ENCODE measurements at places on chromosomes 7 and 10.

DNA sequence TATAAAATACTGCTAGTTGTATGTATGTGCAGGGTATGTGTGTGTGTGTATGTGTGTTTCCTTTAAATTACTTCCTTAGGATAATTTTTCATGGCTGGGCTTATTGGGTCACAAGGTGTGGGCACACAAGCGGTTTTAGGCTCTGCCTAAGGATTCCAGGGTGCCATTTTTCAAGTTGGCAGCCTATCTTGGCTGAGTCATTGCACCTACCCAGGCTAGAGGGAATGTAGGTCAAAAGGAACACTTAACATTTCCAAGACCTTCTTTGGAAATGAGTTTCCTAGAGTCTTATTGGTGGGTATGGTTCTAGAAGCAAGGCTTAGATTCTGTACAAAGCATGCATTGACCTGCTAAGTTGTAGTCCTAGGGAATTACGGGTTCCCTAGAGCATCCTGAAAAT lies 642.1 kb downstream of the LRMDA start:
- H3K27me3 ChIP-seq = no peaks in the 10 kb centered on the region
- H3K4me3 ChIP-seq = no peak overlapping the region
- no peak overlapping the region for H3K27ac ChIP-seq
- no peaks in the 10 kb centered on the region for H3K4me1 ChIP-seq

GRCh38 chr10:89332123-89332633 lies 4.4 kb downstream of the IFIT3 start:
- H3K4me3 ChIP-seq = no peak overlapping the region
- H3K36me3 ChIP-seq = no peaks in the 10 kb centered on the region
- H3K4me1 ChIP-seq = peaks cover 36% of the 10 kb centered on the region
- DNase-seq = no peak
- no peaks in the 10 kb centered on the region for H3K27me3 ChIP-seq
- peak overlapping the region; percentile 43 for H3K27ac ChIP-seq

GRCh38 chr10:75191821-75192568 lies 18.6 kb upstream of the VDAC2 start:
- no peak overlapping the region for H3K4me3 ChIP-seq
- peaks cover 5% of the 10 kb centered on the region for H3K4me1 ChIP-seq
- H3K27ac ChIP-seq = peak overlapping the region; percentile 60
- H3K36me3 ChIP-seq = no peaks in the 10 kb centered on the region
- no peak for DNase-seq

DNA sequence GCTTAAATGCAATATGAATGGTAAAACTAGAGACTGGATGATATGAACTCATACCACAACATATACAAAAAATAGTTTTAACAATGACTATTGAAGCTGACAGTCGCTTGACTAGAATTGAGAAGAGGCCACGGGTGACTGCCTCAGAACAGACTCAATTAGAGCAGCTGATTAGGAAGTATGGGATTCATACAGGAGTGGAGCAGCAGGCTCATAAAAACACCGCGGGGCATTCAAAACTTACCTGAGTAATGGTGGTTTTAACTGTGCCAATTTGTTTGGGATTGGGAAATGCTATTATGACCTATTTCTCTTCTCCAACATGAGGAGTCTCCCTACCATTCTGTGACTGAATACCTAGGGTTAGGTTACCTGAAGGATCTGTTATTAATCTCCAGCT lies 2.1 kb downstream of the CADPS2 start:
- DNase-seq = no peak
- H3K27me3 ChIP-seq = peaks cover 35% of the 10 kb centered on the region
- H3K4me1 ChIP-seq = peaks cover 46% of the 10 kb centered on the region
- peak overlapping the region; percentile 78 for H3K4me3 ChIP-seq
- no peak overlapping the region for H3K27ac ChIP-seq

DNA sequence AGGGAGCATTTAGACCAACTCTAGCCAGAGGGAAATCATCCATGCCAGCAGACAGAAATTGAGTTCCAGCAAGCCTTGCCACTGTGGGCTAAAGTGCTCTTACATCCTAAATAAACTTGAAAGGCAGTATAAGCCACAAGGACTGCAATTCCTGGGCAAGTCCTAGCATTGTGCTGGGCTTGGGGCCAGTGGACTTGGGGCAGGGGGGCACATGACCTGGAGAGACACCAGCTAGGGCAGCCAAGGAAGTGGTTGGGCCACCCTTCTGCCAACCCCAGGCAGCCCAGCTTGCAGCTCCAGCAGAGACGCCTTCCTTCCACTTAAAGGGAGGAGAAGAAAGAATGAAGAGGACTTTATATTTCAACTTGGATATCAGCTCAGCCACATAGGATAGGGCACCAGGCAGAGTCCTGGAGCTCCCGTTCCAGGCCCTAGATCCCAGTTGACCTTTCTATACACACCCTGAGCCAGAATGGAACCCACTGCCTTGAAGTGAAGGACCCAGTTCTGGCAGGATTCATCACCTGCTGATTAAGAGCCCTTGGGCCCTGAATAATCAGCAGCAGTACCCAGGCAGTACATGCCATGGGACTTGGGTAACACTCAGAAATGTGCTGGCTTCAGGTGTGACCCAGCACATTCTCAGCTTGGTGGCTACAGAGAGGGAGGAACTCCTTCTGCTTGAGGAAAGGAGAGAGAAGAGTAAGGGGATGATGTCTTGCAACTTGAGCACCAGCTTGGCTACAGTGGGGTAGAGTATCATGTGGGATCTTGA lies 153.0 kb downstream of the GNAI1 start:
- DNase-seq = no peak
- H3K4me1 ChIP-seq = no peaks in the 10 kb centered on the region
- H3K4me3 ChIP-seq = no peak overlapping the region
- H3K36me3 ChIP-seq = no peaks in the 10 kb centered on the region

DNA sequence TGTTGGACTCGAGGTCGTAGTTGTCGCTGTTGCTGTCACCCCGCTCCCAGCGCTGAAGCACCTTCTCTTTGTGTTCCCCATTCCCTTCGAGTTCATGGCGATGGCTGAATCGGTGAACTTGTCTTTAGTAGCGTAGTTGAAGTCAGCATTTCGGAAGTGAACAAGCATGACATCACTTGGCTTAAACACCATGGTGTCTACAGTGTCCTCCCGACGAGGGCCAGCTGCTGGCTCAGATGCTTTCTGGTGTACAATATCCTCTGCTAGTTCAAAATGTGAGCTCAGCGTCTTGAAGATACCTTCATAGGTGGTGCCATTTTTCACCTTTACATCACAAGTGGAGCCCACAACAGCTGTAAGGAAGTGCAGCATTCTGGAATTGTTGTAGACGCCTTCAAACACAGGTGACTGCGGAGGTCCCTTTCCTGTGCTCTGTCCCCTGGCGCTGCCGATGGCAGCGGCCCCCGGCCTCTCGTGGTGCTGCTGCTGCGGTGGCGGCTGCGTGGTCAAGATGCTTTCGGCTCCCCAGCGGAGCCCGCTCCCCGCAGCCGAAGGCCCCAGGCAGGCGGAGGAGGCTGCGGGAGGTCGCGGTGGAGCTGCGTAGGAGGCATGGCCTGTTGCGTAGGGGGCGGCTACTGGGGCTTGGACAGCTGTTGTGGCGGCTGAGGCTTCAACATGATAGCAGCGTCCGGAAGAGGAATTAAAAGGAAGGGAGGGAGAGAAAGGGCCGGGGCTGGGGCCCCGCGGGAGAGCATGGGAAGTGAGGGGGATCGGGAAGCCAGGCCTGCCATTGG lies 59.3 kb downstream of the ANKMY2 start:
- H3K4me3 ChIP-seq = no peak overlapping the region
- H3K27ac ChIP-seq = no peak overlapping the region
- H3K27me3 ChIP-seq = no peaks in the 10 kb centered on the region
- no peaks in the 10 kb centered on the region for H3K36me3 ChIP-seq

- H3K27ac ChIP-seq = no peak overlapping the region
- no peak overlapping the region for H3K4me3 ChIP-seq
- no peaks in the 10 kb centered on the region for H3K27me3 ChIP-seq
- no peaks in the 10 kb centered on the region for H3K4me1 ChIP-seq
- peaks cover 26% of the 10 kb centered on the region for H3K36me3 ChIP-seq
These were observed 29.6 kb downstream of the MINPP1 start for GRCh38 chr10:87534173-87534858.

DNA sequence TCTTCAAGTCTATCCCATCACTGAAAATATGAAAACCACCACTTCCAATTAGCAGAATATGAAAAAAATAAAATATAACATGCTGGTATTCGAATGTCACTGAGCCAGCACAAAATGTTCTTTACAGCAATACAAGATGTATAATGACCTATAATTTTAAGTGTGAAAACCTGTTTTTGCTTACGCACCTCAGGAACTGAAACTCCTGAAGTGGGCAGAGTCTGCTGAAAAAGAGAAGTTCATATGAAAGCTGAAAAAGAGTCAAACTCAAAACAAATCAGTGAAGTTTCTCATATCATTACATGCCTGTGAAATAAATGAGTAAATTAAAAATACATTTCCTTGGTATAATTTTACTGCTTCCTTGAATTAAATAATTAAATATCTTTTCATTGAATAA lies 272.5 kb downstream of the DGKB start:
- H3K4me3 ChIP-seq = no peak overlapping the region
- H3K27me3 ChIP-seq = no peaks in the 10 kb centered on the region
- no peaks in the 10 kb centered on the region for H3K36me3 ChIP-seq
- DNase-seq = no peak
- H3K27ac ChIP-seq = no peak overlapping the region
- peaks cover 4% of the 10 kb centered on the region for H3K4me1 ChIP-seq

DNA sequence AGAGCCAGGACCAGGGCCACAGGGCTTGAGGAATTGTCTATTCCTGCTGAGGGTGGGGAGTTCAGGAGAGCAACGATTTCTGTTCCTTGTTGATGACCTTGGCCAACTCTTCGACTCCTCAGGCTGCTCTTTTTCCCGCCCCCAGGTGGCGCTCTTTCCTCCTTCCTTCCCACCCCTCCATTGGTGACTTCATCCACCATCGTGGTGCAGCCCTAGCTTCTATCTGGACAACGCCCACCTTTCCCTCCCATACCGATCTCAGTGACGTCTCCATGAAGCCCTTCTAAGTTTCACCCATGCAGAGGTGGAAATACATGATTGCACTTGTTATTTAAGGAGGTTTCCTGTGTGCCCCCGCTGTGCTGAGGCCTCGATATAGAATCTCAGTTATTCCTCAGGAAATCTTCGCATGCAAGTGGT lies 22.1 kb upstream of the CARD11 start:
- H3K27me3 ChIP-seq = no peaks in the 10 kb centered on the region
- H3K36me3 ChIP-seq = no peaks in the 10 kb centered on the region
- no peak overlapping the region for H3K4me3 ChIP-seq

DNA sequence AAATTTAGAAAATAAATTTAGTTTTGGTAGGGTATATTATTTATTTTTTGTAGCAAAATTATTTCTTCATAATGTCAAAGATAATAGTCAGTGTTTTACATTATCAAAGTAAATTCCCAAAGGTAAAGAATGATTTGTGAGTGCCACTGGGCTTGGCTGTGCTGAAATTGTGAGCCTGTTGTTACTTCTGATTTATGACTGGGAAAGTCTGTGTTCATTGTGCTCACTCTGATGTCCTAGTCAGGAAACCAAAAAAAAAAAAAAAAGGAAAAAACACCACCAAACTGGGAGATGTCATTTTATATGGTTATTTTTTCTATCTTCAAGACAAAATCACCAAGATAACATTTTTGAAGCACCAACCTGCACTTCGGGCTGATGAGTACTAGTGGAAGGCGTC lies 44.3 kb downstream of the MDFIC start:
- H3K4me1 ChIP-seq = peaks cover under 1% of the 10 kb centered on the region
- H3K4me3 ChIP-seq = no peak overlapping the region
- no peak overlapping the region for H3K27ac ChIP-seq
- no peaks in the 10 kb centered on the region for H3K27me3 ChIP-seq
- H3K36me3 ChIP-seq = no peaks in the 10 kb centered on the region
- no peak for DNase-seq

DNA sequence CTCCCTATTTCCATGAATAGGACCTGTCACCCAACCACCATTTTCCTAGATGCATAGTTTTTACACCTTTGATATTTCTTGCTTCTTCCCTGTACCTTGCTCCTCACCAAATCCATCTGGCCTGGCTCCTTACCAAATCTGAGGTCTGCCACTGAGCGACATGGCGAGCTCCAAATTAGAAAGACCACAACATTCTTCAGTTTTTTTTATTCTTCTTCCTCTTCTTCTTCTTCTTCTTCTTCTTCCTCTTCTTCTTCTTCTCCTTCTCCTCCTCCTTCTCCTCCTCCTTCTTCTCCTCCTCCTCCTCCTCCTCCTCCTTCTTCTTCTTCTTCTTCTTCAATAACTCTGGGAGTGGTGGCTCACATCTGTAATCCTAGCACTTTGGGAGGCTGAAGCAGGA lies 7.1 kb downstream of the CPED1 start:
- no peaks in the 10 kb centered on the region for H3K36me3 ChIP-seq
- no peak overlapping the region for H3K4me3 ChIP-seq
- no peaks in the 10 kb centered on the region for H3K27me3 ChIP-seq
- no peak overlapping the region for H3K27ac ChIP-seq

GRCh38 chr7:130721486-130722277 lies 12.3 kb downstream of the KLF14 start:
- H3K27me3 ChIP-seq = no peaks in the 10 kb centered on the region
- no peaks in the 10 kb centered on the region for H3K4me1 ChIP-seq
- DNase-seq = peak; percentile 81
- no peak overlapping the region for H3K27ac ChIP-seq
- H3K4me3 ChIP-seq = no peak overlapping the region

GRCh38 chr10:66983475-66983818 lies 57.6 kb downstream of the LRRTM3 start:
- DNase-seq = no peak
- H3K27me3 ChIP-seq = no peaks in the 10 kb centered on the region
- H3K4me1 ChIP-seq = no peaks in the 10 kb centered on the region
- H3K36me3 ChIP-seq = no peaks in the 10 kb centered on the region

DNA sequence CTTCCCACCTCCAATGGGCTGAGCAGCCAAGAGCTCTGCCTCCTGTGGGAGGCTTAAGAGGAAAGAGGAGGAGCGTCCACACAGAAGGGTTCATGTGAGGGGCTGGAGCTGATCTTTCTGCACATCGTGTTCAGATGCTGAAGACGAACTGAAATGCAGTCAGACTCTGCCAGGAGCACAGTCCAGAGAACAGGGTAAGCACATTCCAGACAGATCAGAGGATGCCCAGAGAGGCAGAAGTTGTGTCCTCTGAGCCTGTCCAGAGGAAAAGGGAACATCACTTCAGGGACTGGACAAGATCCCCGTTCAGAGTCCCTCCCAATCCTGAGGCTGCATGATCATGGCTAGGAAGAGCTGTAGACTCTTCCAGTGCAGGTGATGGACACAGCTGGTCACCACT lies 72.9 kb downstream of the ITIH5 start:
- H3K4me3 ChIP-seq = no peak overlapping the region
- H3K27ac ChIP-seq = no peak overlapping the region
- no peaks in the 10 kb centered on the region for H3K27me3 ChIP-seq
- DNase-seq = no peak
- H3K4me1 ChIP-seq = no peaks in the 10 kb centered on the region
